Stimulated activated CD4-positive, alpha-beta T cell treated with anti-CD3 and anti-CD28 coated beads, Interleukin-4, amount 100 ng/mL, for 48 hours (primary cell): ENCODE measurements at places on chromosomes 11 and 22.

DNA sequence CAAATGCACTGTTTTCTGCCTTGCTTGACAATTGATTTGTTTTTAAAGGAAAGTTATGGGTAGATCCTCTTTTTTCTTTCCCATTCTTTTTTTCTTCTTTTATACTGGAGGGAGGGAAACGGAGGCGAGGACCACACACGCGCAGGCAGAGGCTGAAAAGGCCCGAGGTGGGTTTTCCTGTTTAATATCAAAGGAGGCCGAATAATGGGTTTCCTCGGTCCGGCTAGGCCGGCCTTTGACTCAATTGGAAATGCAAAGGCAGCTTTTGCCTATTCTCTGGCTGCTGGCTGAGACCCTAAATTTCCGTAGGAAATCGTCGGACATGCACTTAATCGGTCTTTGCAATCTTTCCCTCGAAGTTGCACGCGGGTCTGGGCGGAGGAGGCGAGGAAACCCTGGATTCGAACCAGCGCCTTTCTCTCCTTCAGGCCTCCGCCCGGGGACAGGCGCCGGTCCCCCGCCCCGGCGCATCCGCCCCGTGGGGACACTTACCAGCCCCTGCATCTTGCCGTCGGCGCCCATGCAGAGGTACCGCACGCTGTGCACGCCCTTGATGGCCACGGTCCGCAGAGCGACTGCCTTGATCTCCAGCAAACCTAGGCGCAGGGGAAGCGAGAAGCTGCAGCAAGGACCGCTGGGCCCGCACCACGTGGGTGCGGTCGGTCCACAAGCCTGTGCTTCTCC, 911 bp downstream of the FGF19 start:
- DNase-seq, result no peak

DNA sequence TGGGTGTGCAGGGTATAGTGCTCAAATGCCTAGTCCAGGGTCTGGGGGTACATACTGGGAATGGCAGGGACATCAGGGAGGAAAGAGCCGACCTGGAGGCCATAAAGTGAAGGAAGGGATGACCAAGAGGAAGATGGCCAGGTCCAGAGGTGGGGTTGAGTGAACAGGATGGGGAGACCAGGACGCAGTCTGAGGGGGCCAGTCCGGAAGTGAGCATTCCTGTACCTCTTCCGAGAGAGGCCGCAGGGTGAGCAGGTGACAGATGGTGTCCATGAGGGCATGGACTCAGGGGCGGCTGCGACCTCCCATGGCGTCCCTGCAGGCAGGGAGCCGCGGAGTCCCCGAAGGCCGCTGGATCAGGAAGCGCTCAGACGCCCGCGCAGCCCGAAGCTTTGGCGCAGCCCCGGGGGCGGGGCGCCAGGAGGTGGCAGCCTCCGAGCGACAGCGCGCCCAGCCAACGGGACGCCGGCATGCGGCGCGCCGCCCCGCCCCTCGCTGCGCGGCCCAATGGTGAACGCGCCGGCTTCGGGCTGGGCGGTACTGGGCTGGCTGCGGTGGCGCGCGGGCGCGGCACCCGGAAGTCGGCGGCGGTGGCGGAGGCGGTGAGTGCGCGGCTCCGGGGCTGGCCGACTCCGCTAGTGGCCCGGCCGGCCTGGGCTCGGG, at the start of gene TANGO2:
Gene TANGO2 (plus strand): TSS at position 578 of the 663 bp plus-strand sequence. CDS start 15,689 bp downstream, outside the sequence.
- peak; percentile 89 for DNase-seq

- DNase-seq, result no peak
Observed at GRCh38 chr11:35598254-35599125, 19.8 kb upstream of the FJX1 start.

- no peak for DNase-seq
Observed at GRCh38 chr22:31289344-31289743, 2.9 kb downstream of the PIK3IP1 start.

DNA sequence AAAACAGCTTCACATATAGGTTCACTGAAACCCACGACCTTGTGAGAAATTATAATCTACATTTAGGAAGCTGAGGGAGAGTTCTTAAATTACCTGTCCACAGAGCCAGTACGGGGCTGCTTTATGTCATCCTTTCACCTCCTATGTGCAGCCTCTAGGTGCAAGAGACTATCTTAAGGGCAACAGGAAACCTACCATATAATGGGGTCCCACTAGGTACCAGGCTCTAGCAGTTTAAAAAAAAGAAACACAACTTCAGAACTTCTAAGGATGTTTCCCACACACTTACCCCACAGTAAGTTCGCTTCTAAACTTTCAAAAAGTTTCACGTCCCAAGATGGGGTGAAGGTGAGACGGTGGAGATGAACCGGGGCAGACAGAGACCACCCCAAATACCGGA, 573 bp downstream of the STK33 start:
- no peak for DNase-seq

DNA sequence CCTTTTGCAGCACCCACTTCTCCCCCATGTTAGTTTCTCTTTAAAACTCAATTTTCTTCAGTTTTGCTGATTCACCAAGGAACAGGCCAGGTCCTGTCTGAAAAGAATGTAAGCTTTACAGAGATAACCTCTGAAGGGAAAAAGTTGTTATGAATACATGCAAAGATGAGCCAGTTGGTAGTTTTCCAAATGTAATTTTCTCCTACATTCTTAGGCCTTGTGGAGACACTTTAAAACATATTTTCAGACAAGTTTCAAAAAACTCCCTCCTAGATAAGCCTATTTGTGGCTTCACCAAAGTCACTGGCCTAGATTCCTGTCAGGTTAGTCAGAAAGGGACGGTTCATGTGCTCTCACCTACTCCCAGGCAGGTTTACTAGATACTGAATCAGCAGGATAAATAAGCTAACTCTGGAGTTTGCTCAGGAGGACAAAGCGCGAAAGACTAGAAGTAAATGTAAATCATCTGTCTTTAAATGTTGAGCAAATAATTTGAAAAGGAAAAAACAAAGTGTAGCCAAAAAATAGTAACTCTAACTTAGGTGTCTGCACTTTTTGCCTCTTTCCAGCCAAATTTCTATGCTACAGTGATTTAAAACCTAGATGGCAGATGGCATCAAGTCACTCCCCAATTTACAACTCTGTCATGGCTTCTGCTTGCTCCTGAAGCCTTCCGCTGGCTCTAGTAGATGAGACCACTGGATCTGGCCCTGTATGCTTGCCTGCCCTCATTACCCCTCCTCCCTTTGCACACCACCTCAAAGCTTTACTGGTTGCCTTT, 4.9 kb upstream of the ATP6V1E1 start:
- no peak for DNase-seq

DNA sequence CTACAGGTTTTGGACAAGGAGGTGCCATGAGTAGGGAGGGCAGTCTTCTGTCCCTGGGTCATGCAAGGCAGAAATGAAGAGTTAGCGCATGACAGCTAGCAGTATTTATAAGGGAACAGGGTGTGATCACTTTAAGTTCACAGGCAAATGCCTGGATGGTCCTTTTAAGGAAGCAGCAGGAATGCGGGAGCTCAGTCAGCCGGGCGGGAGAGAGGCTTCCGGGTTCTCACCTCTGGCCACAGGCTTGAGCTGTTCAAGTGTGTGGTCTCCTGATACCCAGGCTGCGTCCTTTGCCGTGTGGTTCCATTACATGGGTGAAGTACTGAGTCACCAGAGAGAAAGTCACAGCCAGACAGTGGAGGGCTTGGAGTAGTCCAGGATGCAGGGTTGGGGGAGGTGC, 105.4 kb downstream of the BCR start:
- DNase-seq, result no peak

DNA sequence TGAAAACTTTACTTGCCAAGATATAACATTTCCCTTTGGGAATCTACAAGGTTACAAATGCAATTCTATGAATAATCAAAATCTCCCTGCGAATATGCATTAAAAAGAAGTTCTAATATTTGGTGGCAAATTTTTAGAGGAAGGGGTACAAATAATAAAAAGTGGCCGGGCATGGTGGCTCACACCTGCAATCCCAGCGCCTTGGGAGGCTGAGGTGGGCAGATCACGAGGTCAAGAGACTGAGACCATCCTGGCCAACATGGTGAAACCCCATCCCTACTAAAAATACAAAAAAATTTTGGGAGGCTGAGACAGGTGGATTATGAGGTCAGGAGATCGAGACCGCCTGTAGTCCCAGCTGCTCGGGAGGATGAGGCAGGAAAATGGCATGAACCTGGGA, 47.0 kb downstream of the ZNF280B start:
- DNase-seq, result no peak

- no peak for DNase-seq
Observed at GRCh38 chr11:70587075-70587389, 188.7 kb downstream of the CTTN start.

GRCh38 chr11:19966441-19966840, 193.8 kb downstream of the DBX1 start:
- no peak for DNase-seq

DNA sequence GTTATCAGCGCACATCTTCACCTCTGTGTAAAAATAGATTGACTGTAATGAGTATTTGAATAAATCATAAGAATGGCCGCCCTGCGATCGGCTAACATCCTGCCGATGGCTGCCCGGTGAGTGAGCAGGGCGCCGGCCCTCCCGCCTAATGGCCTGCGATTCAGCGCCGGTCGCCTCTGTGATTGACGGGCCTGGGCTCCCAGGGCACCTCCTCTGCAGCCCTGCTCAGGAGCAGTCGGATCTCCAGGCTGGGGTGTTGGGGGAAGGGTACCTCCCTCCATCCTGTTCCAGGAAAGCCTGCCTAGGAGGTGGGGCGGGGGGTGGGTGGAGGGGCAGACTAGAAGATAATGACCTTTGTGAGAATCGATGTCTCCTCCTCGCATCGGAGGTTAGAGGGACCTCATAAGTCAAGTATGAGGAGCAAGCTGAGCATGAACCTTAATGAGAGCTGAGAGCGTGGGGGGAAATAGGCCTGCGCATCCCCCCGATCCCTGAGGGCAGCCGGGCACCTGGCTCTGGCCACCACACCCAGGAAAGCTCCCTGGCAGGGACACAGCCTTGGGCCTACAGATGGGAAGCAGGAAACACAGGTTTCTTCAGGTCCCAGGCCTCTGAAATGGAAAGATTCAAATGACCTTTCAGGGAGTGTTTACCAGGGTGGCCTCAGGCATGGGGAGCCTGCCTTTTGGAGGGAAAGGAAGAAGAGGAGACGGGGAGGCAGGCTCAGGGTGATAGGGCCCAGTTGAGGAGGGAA, 71.7 kb downstream of the PKNOX2 start:
- no peak for DNase-seq

- DNase-seq, result no peak
Observed at GRCh38 chr11:38680166-38680565, 2082.1 kb upstream of the RAG2 start.

DNA sequence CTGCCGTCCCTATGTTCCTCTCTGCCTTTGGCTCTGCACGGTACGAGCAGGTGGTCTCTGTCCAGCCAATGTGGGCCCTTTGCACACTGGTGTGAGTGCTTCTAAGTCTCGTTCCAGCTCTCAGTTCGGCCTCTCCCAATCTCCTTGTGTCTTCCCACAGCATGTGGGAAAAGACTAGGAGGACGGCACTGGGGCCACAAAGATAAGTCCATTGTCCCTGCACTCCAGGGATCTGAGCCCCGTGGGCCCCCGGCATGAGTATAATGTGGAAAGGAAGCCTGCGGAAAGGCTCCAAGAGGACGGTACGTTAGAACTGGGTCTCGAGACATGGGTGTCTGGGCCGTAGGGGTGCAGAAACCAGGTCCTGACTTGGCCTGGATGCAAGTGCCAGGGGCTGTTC, 16.4 kb downstream of the MYEOV start:
- DNase-seq, result no peak

- DNase-seq, result no peak
Observed at GRCh38 chr11:120205596-120206161, 5.2 kb upstream of the OAF start.
